ENCODE measurements at places on chromosomes 13 and 19. TPM values are rescaled to one million over a fixed set of nuclear protein-coding genes. Genes with fewer than 3 reads are reported as not detected.

The GJB2 gene
- total RNA-seq: 2.3 TPM

The XPO4 gene
- total RNA-seq: 22.9 TPM

The NLRP9 gene
- not detected for total RNA-seq

The FGF14 gene
- total RNA-seq: 1.8 TPM

The C1QTNF9 gene
- total RNA-seq: 1.1 TPM

The RASIP1 gene
- total RNA-seq: 23.2 TPM

The PSPN gene
- 2.5 TPM for total RNA-seq

The SYNGR4 gene
- total RNA-seq: not detected

The IGFL2 gene
- not detected for total RNA-seq

The SERPINE3 gene
- total RNA-seq: not detected

The OR10H1 gene
- not detected for total RNA-seq

The ANGPTL4 gene
- total RNA-seq: 5.0 TPM

The DACT3 gene
- total RNA-seq: 28.4 TPM

The CACNG6 gene
- total RNA-seq: 5.7 TPM

The SLITRK5 gene
- 1.3 TPM for total RNA-seq

The C19orf81 gene
- 6.2 TPM for total RNA-seq

The GIPC3 gene
- total RNA-seq: 1.3 TPM
